ENCODE measurements at places on chromosomes 6 and 20.

DNA sequence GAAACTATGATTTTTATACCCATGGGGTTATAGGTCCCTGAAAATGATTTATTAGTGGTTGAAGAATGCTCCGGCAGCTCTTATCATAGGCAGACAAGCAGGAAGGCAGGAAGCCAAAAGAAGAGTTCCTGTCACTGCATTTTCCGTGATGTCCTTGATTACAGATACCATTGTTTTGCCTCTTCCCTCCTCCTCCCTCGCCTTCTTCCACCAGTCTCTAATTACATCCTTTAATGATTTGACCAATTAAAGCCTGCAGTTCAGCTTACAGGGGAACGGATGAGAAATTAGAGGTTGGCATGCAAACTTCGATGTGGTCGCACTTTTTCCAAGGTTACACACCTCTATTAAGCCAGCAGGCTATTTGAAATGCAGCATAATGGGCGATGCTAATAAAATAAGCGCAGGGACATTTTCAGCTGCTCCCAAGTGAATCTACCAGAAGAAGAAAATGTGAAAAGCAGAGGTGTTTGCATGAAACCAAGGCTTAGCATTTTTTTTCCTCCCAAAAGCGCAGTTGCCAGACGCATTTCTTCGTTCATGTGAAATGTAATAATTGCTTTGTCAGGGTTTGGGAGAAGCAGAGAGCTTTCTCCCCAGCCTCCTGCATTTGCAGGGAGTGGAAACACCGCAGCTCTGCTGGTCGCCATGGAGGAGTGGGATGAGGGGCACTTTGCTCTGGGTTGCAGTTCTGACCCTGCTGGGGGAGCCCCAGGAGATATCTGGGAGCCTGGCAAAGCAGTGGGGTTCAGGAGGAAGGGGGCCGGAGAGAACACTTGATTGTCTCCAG lies 6.0 kb downstream of the NOX3 start:
- no peak for DNase-seq

GRCh38 chr20:62898970-62899632 lies 27.2 kb downstream of the DIDO1 start:
- DNase-seq = no peak

DNA sequence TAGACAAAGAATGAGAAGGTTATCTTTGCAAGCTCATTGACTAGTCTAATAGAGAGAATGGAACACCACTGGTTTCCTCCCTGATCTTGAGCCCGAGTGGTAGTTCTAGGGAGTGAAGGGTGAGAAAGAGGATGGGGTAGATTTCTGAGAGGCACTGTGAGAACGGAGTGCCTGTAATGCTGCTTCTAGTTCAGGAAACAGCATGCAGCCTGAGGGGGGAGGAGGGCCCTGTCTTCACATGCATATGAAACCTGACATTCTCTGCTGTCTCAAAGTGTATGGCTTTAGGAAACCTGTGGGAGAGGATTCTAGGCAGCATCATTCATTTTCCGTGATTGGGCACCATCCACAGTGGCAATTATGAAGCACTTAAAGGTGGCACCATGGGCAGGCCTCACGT lies 259.4 kb upstream of the MAN1A1 start:
- DNase-seq = no peak

DNA sequence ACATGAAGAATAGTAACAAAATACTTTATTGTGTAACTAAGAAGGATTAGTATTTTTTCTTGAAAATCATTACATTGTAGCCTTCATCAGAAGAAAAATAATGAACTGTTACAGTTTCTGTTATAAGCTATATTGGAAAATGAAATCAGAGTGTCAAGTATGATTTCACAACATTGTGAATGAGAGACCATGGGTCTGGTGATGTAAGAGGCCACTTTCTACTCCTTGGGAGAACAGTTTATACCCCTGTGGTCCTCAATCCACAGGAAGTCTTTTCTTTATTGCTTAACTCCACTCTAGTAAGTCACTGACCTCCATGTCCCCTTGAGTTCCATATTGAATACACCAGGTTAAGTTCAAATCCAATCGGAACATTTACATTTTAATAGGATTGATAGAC lies 218.7 kb upstream of the FERMT1 start:
- DNase-seq = no peak

GRCh38 chr20:36097337-36098151 lies 57.0 kb upstream of the EPB41L1 start:
- no peak for DNase-seq

- no peak for DNase-seq
Measured at GRCh38 chr6:83517500-83517899, 5.2 kb downstream of the PRSS35 start.

- DNase-seq = no peak
Measured at GRCh38 chr6:82878812-82879211, 186.8 kb downstream of the UBE3D start.
